ENCODE measurements at places on chromosomes 11 and 22.
A peak's percentile ranks its signal among the peaks of the same experiment; 100 is the strongest.

GRCh38 chr11:118081241-118081958, 4.5 kb downstream of the TMPRSS4 start:
- no peak for DNase-seq

GRCh38 chr11:4882543-4882942, 843 bp downstream of the OR51T1 start:
- DNase-seq, result no peak

DNA sequence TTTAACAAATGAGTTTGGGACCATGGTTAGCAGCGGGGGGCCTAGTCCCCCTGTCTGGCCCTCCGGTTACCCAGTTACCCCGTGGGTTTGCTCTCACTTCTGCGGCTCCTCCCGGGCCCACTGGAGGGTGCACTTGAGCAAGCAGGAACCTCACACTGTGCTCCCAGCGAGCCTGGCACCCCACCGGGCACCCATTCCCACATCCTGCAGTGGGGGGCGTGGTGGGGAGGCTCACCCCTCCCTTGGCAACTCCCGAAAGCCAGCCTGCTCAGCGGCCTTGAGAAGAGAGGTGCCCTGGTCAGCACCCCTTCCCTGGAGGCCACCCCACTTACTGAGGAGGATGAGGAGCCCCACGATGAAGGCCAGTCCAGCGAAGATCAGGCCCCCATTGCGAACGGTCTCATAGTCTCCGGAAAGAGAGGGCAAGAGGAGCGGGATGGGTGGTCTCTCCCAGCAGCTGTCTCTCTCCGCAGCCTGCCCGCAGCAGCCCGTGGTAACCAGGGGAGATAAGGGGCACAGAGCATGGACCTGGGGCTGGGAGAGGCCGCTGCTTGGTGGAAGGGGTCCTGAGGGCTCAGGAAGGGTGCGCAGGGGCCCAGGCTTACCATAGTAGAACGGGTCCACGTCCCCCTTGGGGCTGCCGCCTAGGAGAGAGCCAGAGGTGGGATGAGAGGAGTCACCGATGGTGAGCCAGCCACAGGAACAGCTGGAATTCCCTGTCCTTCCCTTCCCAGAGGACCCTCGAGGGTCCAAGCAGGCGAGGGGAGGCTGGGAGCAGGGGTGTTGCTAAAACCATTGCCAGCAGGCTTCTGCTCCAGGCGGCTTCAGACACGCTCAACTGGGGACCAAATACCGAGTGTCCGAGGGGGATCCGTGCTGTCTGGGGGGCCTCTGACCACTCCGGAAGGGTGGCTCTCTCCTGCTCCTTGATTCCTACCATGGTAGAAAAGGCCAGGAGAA, 2.2 kb downstream of the FXYD2 start:
- DNase-seq, result no peak

DNA sequence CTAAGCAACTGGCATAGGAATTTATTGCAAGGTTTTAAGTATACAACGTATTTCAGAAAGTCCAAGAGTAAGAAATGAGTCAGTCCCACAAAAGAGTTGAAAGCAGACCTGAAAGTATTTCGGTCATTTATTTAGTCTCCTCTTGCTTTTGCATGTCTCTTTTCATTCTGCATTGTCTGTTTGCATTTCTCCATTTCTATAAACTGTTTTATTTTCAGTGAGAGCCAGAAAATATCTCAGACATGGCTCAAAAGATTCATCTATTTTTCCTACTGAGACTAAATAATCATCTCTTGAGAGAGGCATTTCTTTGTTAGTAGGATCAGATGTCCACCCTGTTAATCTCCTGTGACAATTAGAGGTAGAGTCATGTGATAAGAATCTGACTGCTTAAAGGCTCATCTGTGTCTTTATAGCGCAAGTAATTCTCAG, 219.1 kb upstream of the CCDC179 start:
- DNase-seq, result peak; percentile 51

DNA sequence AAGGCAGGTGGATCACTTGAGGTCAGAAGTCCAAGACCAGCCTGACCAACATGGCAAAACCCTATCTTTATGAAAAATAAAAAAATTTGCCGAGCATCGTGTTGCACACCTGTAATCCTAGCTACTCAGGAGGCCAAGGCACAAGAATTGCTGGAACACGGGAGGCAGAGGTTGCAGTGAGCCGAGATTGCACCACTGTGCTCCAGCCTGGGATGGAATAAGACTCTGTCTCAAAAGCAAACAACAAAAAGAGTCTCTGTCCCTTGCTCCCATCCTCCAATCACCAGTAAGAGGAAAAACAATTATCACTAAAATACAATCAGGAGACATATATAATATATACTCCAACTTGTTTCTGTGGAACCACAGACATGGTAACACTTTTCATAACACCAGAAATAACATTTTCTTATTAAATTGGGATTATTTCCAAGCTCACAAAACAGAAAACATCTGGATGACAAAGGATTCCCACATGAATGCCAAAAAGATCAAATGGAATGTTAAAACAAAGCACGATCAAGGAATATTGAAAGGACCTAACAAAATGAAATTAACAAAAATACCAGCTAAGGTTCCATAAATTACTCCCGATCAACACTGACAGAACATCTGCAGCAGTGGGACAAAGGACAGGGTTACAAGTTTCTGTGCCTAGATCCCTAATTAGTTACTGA, 15.2 kb downstream of the FCHSD2 start:
- no peak for DNase-seq

GRCh38 chr11:79342686-79343085, 98.1 kb downstream of the TENM4 start:
- DNase-seq, result no peak

- peak; percentile 31 for DNase-seq
Observed at GRCh38 chr11:15104166-15104565, 10.6 kb upstream of the INSC start.

GRCh38 chr22:42587588-42588175, 27.0 kb downstream of the POLDIP3 start:
- no peak for DNase-seq

- no peak for DNase-seq
Observed at GRCh38 chr11:43874738-43875137, 5.9 kb upstream of the ALKBH3 start.
